ENCODE measurements at places on chromosomes 7 and 10.

DNA sequence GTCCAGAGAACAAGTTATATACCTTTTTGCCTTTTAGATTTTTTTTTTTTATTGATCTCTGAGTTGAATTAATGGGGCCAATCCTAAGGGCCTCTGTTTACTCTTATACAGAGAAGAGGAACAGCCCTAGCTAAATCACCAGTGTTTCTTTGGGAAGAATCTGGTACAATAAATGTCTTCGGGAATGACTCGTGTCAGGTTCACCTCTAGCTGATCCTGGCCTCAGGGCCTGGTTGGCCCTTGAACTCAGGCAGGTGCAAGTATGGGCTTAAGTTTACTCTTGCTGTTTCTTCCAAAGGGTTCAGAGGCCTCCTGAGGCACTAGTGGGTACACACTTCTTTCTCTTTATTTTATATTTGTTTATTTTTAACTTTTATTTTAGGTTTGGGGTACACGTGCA is 71.0 kb downstream of the LRMDA start:
- no peak for DNase-seq

GRCh38 chr7:99362801-99363200 is 11.7 kb upstream of the ARPC1B start:
- DNase-seq: no peak

DNA sequence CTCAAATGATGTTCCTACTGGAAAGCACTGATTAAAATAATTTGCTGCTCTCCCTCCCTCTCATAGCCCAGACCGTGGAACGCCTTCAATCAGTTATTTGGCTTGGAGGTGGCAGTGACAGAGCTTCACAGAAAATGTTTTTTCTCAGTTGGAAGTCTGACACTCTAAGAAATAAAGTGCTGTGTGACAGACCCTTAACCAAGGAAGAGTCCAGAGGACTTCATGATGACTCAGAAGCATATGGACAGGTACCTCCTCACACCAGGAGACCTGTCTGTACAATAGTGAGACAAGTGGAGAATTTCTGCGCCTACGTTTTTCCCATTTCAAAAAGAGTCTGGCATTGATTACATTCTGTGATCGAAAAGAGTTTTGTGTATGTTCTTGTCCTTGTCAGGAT is 295.5 kb downstream of the DOCK4 start:
- DNase-seq: no peak

- DNase-seq: no peak
Measured at GRCh38 chr10:16652154-16652553, 130.5 kb upstream of the C1QL3 start.

GRCh38 chr10:131242007-131242406 is 69.5 kb downstream of the TCERG1L start:
- no peak for DNase-seq

GRCh38 chr7:79293655-79294142 is 159.8 kb downstream of the MAGI2 start:
- DNase-seq: no peak

GRCh38 chr10:102648889-102649796 is 4.9 kb downstream of the TRIM8 start:
- no peak for DNase-seq

GRCh38 chr7:23514755-23515154 is 17.0 kb downstream of the TRA2A start:
- DNase-seq: no peak
